ENCODE measurements at places on chromosomes 6 and 20.

GRCh38 chr6:14883921-14884320 lies 361.9 kb upstream of the JARID2 start:
- DNase-seq = no peak

- DNase-seq = no peak
Observed at GRCh38 chr6:90689172-90689571, 102.3 kb upstream of the MAP3K7 start.

GRCh38 chr20:60206259-60206658 lies 248.0 kb downstream of the CDH26 start:
- DNase-seq = no peak

- no peak for DNase-seq
Observed at GRCh38 chr20:63138855-63139341, 77.0 kb downstream of the YTHDF1 start.

GRCh38 chr6:39428152-39428551 lies 105.7 kb upstream of the KCNK16 start:
- no peak for DNase-seq

GRCh38 chr6:121578216-121578615 lies 142.8 kb downstream of the GJA1 start:
- no peak for DNase-seq

GRCh38 chr6:56637640-56638039 lies 5.0 kb downstream of the DST start:
- DNase-seq = no peak

All from D721Med (cell line).